ENCODE measurements at places on chromosomes 7 and 10.

GRCh38 chr7:42212541-42213090 is 24.4 kb downstream of the GLI3 start:
- DNase-seq = no peak

DNA sequence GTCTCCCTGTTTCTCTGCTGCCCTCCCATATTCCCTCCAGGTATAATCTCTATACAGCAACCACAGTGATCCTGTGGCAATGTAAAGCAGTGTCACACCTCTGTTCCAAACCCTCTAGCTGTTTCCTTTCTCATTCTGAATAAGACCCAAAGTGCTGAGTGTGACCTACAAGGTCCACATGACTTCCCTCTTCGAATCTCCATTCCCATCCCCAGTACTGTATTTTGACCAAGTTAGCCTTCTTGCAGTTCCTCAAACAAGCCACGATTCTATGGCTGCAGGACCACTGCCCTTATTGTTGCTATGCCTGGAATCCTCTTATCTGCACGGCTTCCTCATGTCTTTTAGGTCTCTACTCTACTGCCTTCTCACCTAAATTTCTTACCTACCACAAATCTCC is 291.9 kb downstream of the DOCK4 start:
- DNase-seq = no peak

- DNase-seq = no peak
Observed at GRCh38 chr7:756231-756927, 29.3 kb upstream of the PRKAR1B start.

- DNase-seq = no peak
Observed at GRCh38 chr7:4633012-4633411, 49.1 kb upstream of the FOXK1 start.

Measured in activated CD8-positive, alpha-beta memory T cell treated with anti-CD3 and anti-CD28 coated beads for 24 hours (primary cell).